ENCODE measurements at places on chromosomes 5 and 9.

GRCh38 chr9:6829027-6829426, 71.3 kb downstream of the KDM4C start:
- DNase-seq: no peak

DNA sequence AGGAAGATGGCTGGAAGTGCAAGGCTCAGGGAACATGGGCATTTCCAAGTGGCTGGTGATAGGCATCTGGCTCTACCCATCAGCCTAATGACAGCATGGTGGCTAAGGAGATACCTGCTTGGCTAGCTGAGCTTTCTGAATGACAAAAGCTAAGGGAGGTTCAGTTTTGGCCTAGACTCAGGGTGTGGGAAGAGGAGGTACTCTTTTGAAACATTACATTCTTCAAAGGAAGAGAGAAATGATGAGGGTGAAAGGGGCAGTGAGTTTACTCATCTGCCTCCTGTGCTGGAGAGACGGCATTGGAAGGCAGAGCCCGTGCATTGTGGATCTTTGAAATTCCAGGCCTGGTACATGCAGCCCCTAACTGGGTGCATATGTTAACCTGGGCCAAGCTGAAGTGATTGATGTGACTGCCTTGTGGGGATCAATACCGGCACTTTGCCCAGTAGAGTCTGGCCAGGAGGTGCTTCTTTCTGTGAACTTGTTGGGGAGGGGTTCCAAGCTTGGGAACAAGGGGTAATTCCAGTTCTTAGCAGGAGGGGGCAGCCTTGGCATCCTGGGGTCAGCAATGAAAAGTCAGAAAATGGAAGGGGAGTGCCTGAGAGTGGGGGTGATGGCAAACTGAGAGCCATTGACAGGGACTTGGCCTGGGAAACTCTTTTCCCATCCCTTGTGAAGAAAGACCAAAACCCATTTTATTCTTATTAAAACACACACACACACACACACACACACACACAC, 108.6 kb downstream of the ACER2 start:
- DNase-seq: peak; percentile 15

GRCh38 chr5:87242242-87242641, 25.4 kb upstream of the RASA1 start:
- no peak for DNase-seq

DNA sequence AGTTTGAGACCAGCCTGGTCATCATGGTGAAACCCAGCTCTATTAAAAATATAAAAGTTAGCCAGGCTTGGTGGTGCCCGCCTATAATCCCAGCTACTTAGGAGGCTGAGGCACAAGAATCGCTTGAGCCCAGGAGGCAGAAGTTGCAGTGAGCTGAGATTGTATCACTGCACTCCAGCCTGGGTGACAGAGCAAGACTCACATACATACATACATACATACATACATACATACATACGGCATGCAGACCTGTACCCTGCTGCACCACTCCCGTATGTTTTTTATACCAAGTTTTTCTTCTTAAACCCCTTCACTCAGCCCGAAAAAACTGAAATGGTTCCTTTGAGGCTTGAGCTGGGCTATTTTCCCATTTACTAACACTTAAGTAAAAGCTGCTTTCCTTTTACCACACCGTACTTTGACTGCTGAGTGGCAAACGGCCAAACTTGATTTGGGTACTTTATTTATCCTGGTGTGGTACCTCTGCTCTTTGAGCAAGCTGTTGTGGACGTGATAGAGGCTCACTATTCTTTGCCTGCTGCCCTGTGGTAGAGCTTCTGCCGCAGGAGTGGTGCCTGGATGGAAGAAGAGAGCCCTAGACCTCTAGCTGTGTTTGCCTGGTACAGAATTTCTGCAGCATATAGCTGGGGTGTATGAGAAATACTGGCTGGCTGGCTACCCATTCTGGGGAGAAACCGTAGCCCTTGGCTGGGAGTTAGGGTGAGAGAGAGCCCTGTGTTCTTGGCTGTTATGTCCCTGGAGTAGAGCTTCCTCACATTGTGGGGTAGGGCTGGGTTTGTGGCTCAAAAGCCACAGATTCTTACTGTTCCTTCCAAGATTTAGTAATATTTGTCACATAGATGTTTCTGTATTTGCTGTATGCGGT, 19.4 kb downstream of the IPO11 start:
- DNase-seq: peak; percentile 20

GRCh38 chr9:130518943-130519799, 60.2 kb upstream of the FUBP3 start:
- DNase-seq: no peak

GRCh38 chr5:169716287-169716686, 79.2 kb downstream of the DOCK2 start:
- DNase-seq: peak; percentile 68

DNA sequence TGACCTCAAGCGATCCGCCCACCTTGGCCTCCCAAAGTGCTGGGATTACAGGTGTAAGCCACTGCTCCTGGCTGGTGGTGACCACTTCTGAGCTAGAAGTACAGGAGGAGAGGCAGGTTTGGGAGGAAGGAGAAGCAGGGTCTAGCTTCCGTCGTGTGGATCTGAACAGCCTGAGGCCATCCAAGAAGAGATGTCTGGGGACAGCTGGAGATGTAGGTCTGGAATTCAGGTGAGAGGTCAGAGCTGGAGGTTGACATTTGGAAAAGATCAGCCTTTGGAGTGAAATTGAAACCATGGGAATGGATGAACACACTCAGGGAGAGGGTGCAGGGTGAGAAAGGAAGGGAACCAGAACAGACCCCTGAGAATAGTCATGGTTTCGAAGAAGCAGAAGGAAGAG, 33.2 kb upstream of the GGTA1 start:
- no peak for DNase-seq

GRCh38 chr5:13660072-13660471, 284.4 kb downstream of the DNAH5 start:
- DNase-seq: no peak

DNA sequence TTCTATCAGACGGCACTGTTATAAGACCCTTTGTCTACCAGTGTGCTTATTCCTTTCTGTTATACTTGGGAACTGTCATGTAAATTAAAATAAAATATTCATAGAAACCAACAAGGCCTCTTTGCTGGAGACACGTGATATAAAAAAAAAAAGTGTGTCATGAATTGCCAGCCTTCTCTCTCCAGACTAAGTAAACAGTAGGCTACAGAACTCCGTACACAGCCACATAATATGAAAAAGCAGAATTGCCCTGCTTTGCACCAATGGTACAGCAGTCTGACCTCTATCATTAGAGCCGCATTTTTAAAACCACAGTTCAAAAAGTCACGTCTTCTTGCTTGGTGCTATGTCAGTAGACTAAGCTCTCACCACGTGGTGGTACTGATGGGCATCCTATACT, 231.3 kb downstream of the SEMA5A start:
- no peak for DNase-seq

DNA sequence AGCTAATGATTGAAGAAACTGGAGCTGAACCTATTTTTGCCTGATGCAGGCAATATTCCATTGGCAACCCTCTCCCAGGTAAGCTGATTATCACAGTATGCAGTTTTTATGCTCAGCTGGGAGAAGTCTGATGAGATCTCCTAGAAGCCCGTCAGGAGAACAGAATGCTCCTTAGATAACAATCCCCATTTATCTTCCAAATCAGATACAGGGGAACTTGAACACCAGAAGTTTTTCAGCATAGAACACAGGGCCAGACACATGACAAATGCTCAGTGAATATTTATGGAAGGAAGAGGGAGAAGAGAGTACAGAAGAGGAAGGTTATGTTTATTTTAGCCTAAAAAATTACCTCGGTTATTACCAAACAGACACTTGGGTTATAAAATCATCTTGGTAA, 37.9 kb downstream of the CFAP90 start:
- no peak for DNase-seq

- peak; percentile 78 for DNase-seq
Measured at GRCh38 chr5:148808864-148809642, 17.4 kb upstream of the ADRB2 start.

DNA sequence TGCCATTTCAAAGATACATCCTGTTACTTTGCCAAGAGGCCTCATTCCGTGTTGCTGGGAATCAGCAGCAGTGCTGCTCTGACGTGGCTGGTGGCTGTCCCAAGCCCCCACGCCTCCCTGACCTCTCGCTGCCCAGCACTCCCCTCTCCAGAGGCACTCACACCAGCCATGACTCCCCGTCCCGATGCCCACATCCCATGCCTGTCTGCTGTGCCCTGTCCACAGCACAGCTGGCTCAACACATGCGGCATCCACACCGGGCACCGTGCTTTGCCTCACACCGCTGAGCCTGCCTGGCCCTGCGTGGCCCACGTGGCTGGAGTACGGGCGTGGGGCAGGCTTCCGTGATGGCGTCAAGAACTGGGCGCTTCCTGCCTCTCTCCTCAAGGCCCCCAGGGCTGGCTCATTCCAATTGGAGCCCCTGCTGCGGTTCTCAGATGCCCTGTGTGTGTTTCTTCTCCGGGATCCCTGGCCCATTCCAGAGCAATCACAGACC, 7.8 kb upstream of the LCN1 start:
- no peak for DNase-seq

DNA sequence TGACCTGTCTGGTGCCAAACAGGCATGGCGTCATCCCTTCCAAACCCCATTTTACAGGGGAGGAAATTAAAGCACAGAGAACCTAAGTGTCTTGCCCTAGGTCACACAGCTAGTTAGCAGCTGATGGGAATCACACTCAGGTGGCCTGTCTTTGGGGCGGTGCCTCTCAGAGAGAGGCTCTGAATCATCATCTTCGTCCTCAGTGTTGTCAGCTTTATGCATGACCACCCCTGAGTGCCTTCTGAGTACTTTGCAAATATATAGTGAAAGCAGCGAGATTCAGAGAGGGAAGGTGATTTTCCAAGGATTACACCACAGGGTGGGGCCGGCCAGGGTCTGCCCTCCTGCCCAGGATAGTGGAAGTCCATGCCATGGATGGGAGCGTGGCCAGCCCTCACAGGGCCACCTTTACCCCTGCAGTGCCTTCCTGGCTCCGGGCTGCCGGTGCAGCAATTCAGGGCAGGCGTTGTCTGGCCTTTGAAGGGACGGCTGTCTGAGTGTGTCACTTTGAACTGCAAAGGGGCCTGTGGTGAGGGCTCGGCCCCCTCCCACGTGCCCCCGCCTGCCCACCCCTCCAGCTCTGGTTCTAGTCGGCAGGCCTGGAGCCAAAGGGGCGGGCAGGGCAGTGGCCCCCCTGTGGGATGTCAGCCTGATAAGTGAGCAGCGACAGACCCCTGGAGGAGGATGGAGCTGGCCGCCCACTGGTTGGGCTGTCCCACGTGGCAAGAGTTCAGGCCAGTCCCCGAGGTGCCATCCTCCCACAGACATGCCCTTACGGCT, 16.9 kb downstream of the LMX1B start:
- no peak for DNase-seq

DNA sequence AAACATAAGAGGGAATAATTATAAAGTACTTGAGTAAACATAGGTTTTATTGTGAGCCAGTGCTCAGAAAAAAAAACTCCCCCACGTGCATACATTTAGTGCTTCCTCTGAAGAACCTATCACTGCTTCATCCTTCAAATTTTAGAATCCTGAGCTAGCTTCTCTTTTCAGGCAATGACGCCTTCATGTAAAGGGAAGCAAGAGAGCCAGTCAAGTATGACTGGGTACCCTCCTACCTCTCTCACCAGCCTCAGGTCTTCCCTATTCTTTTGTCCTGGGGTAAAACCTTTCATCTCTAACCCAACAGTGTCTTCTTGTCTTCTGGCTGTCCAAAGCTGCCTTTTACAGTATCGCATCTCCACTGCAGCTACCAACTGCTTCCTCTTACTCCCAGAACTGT, 32.0 kb downstream of the PLPP1 start:
- DNase-seq: no peak

DNA sequence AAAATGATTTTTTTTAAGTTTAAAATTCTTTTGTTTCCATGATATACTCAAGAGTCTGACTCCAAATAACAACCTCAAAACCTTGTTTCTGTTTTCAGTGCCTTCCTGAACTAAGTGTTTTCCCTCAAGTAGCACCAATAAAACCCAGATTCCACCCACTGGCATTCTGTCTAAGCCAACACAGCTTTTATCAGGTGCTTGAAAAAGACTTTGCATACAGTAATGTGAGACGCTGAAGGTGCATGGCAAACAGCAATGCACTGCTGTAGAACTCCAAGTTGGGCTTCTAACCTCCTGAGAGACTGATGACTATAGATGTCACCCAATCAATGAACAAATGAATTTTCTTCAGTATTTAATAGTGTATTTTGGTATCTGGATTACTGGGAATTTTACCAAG, 95.7 kb downstream of the NFIB start:
- DNase-seq: no peak

DNA sequence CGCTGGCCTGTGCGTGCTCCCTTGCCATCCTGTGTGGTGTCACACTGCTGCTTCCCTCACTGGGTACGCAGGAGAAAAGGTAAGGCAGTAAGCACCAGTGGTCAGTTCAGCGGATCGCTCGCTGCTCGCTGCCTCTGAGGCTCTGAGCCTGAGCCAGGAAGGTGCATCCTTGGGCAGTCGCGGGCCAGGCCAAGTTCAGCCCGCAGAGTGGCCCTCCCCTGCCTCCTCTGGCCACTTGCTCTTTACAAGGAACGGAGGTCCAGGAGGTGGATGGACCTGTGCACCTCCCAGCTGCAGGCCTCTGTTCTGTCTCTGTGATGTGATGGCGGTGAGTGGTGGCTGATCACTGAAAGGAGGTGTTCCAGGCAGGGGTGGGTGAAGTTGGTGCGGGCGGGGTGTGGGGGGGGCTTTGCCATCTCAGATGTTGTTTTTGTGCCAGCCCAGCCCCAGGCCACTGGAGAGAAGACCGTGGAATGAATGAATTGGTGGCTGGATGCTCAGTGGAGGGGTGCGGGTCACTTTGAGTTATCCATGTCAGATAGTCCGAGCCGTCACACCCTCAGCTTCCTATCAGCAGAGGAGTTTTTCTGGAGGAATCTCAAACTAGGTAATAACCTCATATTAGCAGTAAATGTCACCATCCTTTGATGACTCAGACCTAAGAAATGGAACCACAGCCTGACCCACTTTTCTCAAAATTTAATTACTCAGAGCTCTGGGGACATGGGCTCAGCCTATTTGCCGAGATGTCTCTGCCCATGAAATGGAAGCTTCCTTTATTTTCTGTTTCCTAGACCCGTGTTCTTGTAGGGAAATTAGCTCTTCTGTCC, 7.3 kb downstream of the COL5A1 start:
- DNase-seq: no peak

GRCh38 chr5:93993161-93993560, 251.8 kb upstream of the POU5F2 start:
- DNase-seq: no peak

DNA sequence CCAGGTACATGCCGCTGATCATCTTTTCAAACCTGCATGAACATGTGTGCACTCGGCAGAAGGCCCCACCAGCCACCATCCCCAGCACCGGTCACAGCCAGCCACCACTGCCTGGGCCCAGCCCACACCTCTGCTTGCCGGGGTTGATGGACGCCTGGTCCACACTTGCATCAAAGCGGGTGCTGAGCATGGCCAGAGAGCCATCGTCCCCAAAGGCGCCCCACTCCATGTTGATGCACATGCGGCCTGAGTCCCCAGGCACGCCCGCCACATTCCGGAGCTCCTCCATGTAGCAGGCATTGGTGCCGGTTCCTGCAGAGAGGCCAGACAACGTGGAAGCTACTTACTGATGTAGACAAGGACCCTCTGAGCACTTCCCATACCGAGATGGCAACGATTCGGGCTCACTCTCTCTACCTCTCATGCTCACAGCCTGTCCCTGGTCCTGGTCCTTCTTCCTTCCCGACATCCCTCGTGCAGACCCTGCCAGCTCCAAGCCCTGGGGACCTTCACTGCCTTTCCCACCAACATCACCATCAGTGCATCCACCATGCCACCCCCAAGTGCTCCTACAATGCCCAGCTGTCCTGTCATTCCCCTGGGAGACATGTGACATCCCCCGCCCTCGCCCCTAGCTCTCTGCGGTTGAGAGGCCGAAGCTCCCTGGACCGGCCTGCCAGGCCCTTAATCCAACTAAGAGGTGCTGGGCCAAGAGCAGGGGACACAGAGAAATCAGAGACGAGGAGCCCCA, 17.2 kb downstream of the HK3 start:
- DNase-seq: no peak
